ENCODE measurements at places on chromosomes 1 and 21.

- no peak for DNase-seq
Measured at GRCh38 chr21:34743831-34744230, 75.0 kb downstream of the CLIC6 start.

- DNase-seq = no peak
Measured at GRCh38 chr1:15770313-15770962, 11.8 kb downstream of the FBLIM1 start.

- no peak for DNase-seq
Measured at GRCh38 chr1:228265167-228265566, 57.3 kb downstream of the OBSCN start.

DNA sequence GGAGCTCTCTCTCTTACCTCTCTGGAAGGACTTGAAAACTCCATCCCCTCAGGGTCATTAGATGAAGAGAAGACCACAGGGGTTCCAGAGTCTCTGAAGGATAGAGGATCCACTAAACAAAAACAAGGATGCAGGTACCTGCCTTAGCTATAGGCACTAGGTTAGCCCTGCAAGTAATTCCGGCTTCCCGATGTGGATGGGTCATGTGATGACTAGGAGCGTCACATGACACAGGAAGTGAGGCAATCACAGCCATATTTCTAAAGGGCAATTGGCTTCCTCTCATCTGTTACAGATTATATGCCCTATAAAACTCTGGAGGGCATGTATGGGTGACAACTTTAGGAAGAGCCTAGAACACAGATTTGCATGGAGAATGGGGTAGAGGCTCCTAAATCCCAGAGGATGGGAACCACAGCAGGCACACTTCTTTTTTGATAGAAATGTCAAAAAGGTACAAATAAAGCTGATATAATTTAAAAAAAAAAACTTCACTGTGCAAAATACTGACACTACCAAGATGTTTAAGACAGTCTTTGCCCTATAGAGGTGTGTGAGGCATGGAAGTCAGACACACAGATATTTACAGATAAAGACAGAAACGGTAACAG, 14.1 kb downstream of the ENTREP3 start:
- no peak for DNase-seq

GRCh38 chr1:186207391-186208085, 167.5 kb downstream of the TPR start:
- DNase-seq = no peak

- no peak for DNase-seq
Measured at GRCh38 chr1:161801955-161802354, 35.8 kb downstream of the ATF6 start.

DNA sequence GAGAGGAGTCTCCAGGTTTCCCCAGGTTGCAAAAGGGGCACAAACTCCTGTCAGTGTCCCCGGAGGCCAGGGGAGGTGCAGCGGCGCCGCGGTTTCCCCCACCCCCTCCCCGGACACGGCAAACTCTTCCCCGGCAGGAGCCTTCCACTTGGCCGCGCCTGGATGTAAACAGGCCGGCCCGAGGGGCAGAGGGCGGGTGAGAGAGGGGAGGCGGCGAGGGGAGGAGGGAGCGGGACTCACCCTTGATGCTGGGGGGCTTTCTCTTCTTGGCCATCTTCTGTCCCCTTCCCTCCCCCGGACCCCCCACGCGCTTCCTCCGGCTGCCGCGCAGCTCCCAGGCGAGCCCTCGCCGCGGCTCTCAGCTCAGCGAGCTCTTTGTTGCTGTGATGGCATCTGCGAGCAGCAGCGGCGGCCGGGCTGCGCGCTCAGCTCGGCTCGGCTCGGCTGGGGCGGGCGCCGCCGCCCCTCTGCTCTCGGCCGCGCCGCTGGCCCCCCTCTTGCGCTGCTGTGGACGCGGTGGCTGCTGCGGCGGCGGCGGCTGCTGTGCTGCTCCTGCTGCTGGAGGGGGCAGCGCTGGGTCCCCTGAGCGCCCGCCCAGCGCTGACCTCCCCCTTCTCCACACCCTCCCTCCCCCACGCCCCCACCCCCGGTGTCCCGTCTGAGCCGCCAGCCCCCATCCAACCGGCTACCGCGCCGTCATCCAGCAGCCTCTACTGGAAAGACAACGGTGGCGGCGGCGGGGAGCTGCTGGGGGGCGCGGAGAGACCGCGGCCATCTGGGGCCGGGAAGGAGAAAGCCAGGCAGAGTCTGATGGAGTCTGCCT, 4.9 kb upstream of the SLC44A5 start:
- DNase-seq = no peak

DNA sequence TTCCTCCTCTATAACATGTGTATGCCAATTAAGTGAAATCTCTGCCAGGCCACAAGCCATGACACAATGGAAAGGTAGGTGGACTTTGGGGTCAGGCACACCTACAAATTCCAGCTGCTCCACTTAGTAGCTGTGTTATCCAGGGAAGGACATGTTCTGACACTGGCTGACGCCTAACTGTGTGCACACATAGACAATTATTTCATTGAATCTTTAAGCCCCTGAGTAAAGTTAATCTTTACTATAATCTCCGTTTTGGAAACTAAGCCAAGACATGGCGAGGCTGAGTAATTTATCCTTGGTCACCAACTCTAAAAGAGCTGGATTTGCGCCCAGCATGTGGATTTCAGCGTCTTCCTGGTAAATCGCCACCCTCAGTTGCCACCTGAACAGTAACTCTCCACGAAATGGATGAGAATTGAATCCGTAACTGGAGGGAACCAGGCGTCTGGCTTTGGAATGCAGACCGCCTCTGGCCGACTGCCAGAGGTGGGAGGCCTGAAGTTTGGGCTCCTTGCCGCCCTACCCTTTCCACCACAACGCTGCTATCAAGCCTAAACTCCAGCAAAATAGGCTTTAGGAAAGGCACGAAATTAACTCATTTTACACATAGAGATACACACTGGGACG, 888 bp upstream of the SNRPE start:
- no peak for DNase-seq

DNA sequence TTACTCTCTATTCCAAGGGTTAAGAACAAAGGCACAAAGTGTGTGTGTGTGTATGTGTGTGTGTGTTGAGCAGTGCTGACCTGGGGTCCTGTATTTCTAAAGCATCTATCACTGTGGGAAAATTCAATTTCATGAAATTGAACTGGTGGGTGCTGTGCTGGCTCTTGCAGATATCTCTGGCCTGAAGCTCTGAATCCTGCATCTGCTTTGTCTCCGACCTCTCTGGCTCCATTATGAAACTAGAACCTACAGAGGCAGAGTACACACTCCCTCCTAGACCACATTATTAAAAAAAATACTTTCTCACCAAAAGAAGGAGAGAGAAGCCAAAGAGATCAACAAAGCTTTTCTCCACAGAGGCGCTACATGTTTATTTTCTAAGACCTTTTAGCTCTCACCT, 88.4 kb upstream of the PDE4B start:
- no peak for DNase-seq

- DNase-seq = no peak
Measured at GRCh38 chr1:221719987-221720386, 21.9 kb downstream of the DUSP10 start.

GRCh38 chr1:53507116-53507820, 48.1 kb downstream of the DMRTB1 start:
- no peak for DNase-seq

- no peak for DNase-seq
Measured at GRCh38 chr1:241985787-241986186, 13.1 kb downstream of the MAP1LC3C start.

DNA sequence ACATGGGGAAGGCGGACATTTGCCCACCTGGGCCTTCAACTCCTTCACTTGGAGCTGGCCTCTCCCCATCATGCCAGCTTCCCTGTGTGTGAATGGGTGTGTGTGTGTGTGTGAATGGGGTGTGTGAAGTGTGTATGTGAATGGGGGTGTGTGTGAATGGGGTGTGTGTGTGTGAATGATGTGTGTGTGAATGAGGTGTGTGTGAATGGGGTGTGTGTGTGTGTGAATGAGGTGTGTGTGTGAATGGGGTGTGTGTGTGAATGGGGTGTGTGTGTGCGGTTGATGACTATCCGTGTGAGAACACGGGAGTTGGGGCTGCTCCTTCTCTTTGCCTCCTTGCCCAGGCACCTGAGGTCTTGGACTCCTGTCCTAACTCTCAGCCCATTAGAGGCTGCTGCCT, 9.6 kb downstream of the MFSD2A start:
- DNase-seq = no peak

Measured in GM12864 (cell line).